ENCODE measurements at places on chromosomes 3 and 15.

DNA sequence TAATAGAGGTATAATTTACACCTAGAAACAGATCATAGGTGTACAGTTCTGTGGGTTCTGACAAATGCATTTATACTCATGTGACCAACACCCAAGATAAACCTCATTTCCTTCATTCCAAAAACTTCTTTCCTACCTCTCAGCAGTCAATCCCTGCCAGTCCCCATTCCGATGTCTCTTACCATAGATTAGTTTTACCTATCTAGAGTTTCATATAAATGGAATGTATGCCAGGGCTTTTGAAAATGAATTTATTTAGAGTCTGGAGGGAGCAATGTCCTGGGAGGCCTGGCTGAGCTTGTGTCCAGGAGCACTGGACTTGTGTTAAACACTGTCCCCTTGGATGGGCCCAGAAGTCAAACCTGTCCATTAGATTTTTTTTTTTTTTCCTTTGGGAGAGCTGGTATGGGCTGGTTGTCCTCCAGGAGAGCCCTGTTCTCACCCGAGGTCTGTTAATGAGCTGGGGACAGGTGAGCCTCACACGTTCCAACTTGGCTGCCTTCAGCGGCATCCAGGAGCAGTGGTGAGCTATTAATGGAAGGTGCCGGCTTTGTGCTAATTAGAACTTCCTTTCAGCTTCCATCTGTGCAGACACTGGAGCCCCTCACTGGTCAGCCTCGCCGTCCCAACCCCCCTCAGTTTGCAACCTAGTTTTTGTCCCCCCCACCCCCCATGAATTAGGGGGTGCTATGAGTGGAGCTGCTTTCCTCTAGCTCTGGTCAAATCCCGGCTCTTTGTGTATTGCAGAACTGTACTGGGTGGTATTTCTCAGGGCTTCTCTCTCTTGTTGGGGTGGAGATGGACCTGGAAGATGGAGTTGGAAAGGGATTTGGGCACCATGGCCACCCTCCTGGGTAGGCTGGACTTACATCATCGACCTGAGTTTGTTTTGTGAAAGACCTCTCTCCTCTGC, 40.7 kb upstream of the POLG start:
- DNase-seq, result no peak

- DNase-seq, result no peak
Measured at GRCh38 chr3:176780766-176781165, 416.5 kb downstream of the TBL1XR1 start.

DNA sequence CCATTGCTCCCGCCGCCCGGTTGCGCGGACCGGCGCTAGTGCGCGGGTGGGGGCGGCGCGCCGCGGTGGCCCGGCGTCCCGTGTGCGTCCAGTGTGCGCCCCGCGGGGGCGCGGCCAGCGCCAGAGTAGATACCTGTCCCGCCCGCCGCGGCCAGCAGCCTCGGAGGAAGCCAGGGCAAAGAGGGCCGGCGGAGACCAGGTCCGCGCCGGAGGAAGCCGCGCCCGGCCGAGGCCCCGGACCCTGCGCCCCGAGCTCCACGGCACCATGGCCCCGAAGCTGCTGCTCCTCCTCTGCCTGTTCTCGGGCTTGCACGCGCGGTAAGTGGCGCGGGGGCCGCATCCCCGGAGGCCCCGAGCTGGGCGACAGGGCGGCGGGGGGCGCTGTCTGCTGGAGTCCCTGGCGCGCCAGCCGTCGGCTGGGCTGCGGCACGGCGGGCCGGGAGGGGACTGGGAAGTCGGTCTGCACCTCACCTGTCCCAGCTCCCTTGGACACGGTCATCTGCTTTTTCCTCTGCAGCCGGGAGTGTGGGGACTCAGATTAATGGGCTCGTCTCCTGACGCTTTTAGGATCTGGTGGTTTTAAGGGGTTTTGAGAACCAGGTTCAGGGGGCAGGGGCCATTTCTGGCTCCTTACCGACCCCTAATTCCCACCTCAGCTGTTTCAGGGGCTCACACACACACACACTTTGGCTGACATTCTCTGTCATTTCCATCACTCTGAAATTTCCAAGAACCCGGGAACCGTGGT, 464 bp downstream of the GABRG3 start:
- no peak for DNase-seq

- DNase-seq, result no peak
Measured at GRCh38 chr3:59764171-59764570, 714.3 kb upstream of the CFAP20DC start.

GRCh38 chr3:123449102-123449996, 459 bp upstream of the ADCY5 start:
- DNase-seq, result no peak

- no peak for DNase-seq
Measured at GRCh38 chr3:63955830-63956545, 43.8 kb upstream of the SCAANT1 start.

- no peak for DNase-seq
Measured at GRCh38 chr3:154034797-154035330, 86.3 kb upstream of the ARHGEF26 start.

DNA sequence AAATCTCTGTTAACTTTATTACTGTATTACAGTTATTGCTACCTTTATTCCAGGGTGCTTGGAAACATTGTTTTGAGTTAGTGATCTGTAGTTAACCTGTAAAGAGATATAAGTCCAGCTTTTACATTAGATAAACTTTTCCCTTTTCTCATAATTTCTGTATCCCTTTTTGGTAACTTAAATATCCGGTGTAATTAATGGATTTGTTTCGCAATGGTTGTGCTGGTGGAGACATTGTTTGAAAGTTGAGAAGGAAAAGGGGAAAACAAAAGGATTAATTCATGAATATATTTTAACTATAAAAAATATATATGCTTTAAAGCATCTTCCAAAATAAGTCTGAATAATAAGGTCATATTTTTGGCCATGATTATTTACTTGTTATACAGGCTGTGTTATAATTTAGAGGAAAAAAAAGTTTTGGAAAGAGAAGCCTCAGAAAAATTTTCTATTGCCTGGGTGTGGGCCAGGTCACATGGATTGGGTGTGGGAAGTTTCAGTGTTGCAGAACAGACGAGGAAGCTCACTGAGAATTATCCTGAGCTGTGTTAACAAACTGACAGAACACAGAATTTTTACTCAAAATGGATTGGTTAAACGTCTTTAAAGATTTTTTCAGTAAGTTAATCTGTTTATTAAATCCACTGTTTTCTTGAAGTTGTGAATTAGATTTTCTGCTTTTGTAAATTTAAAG, 27.7 kb upstream of the IL20RB start:
- DNase-seq, result no peak

GRCh38 chr15:70025413-70026296, 72.1 kb downstream of the TLE3 start:
- no peak for DNase-seq

GRCh38 chr3:111662012-111662411, 66.9 kb upstream of the ZBED2 start:
- DNase-seq, result no peak

GRCh38 chr3:157572559-157573270, 69.5 kb upstream of the VEPH1 start:
- DNase-seq, result no peak

DNA sequence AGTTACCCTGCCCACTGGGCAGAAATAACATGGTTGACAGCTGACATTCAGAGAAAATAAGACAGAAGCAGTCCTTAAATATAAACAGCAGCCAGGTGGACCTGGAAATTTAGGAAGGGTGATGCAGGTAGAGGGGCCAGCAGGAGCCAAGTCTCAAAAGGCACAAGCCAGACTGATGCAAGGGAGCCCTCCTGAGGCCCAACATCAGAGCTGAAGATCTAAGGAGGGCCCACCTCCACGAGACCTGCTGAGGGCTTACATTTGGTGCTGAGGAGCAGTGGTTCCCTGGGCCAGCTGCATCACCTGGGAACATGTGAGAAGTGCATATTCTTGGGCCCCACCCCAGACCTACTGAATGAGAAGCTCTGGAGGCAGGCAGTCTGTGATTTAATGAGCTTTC, 105.5 kb upstream of the TRIM42 start:
- no peak for DNase-seq

- no peak for DNase-seq
Measured at GRCh38 chr3:27560484-27561056, 76.4 kb upstream of the SLC4A7 start.

GRCh38 chr3:33023176-33024136, 72.0 kb downstream of the CCR4 start:
- no peak for DNase-seq

GRCh38 chr3:43629257-43629656, 7.4 kb upstream of the ANO10 start:
- DNase-seq, result no peak

- DNase-seq, result no peak
Measured at GRCh38 chr3:24493746-24494617, 668 bp downstream of the THRB start.

GRCh38 chr15:29867241-29868000, 45.2 kb upstream of the TJP1 start:
- no peak for DNase-seq

- no peak for DNase-seq
Measured at GRCh38 chr3:27290760-27291159, 78.4 kb downstream of the NEK10 start.

GRCh38 chr3:107206141-107206540, 171.1 kb upstream of the CCDC54 start:
- no peak for DNase-seq

- no peak for DNase-seq
Measured at GRCh38 chr3:32146746-32147211, 40.4 kb downstream of the GPD1L start.

GRCh38 chr15:101248274-101248673, 3.6 kb downstream of the CHSY1 start:
- no peak for DNase-seq

- DNase-seq, result no peak
Measured at GRCh38 chr15:87528873-87529272, 727.7 kb downstream of the NTRK3 start.

DNA sequence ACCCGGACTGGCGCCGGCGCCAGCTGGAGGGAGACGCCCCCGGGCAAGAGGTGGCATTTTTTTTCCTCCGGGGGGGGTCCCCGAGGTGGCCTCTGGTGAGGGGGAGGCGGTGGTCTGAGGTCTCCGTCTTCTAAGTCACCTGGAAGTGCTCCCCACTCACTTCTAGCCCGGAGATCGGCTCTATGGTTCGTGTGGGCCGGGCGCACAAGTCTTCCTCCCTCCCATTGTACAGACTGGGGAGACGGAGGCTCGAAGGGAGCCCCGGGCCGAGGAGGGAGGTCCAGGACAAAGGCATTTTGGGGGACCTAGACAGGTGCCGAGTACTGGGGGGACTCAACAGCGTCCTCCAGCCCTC, 4.4 kb downstream of the GATA2 start:
- DNase-seq, result no peak

GRCh38 chr3:123067689-123068600, 1.1 kb downstream of the PDIA5 start:
- DNase-seq, result peak; percentile 2

- no peak for DNase-seq
Measured at GRCh38 chr15:69410248-69410874, 3.8 kb upstream of the KIF23 start.

DNA sequence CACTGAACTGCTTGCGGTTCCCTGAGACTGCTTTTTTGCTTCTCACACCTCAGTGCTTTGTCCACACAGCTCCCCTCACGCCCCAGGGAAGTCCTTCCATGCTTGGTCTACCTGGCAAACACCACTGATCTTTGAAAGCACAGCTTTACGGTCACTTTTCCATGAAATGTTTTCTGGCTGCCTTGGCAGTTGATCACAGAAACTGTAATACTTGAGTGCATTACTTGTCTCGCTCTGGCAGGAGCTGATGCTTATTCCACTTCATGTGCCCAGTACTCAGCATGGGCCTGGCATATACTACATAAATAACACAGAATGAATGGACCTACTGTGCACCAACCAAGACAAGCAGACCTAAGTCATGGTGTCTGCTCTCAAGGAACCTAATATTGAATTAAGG, 121.1 kb downstream of the MEX3B start:
- no peak for DNase-seq

GRCh38 chr15:86061581-86061980, 18.1 kb upstream of the AGBL1 start:
- no peak for DNase-seq

DNA sequence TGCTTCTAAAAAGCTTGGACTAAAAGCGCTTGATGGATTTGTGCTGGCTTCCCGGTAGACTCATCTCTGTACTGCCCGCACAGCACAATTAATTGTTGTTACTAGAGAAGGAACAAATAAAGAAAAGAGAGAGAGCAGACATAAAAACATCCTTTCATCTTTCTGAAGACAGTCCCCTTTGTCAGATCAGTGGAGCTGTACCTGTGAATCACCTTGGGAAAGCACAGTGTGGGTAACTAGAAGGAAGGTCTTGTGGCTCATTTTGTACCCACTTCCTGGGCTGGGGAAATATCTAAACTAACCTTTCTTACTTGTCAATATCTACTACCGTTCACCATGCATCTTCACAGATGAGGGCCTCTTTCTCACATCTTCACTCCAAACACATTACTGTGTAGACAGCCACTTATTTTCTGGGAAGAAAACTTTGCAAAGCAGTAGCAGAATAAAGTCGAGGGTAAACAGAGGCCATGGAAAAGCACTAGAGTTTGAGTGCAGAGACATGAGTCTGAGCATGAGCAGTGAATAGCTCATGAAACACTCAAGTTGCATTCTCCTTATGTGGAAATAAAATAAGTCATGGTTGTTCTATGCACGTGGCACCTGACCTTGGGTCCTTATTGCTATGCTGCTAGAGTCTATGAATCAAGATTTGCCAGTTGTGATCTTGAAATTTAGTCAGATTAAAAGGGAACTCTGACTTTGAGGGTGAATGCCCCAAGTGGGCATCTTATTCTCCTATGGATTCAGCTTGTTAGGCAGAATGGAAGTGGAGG, 169.3 kb downstream of the LPP start:
- peak; percentile 29 for DNase-seq

DNA sequence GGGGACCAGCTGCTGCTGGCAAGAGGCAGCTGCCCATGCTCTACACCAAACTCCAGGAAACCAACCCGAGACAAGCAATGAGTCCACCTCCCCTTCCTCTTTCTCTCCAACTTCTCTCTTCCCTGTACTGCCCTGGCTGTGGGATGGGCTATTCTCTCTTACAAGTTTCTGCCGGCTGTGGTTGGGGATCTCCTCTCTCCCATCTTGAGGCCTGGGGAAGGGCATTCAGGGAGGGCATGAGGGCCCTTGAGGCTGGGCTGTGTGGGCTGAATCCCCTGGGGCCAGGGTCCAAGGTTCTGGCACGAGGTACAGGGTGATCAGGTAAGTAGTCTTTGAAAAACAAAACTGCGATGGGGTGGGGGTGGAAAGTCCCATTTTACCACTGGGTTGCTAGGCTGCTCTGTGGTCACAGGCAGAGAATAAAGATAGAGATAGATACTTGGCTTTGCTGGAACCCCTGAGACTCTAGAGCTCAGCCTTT, 32.3 kb upstream of the CTSH start:
- DNase-seq, result no peak

DNA sequence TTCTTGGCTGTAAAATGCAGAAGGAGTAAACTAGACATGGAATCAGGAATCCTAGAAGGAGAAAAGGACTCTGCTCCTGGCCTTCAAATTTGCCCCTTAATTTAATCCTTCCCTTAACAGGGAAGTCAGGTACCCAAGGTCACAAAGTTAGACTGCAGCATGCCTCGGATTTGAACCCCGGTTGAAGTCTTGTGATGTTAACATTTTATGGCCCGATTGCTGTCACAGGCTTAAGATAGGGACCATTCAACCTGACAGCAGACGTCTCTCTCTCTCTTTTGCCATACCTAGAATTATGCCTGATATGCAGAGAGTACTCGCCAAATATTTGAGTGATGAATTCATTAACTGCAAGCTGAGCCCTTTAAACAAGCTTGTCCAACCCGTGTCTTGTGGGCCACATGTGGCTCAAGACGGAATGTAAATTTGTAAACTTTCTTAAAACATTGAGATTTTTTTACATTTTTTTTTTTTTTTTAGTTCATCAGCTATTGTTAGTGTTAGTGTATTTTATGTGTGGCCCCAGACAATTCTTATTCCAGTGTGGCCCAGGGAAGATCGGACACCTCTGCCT, 217.2 kb downstream of the THSD4 start:
- no peak for DNase-seq

- no peak for DNase-seq
Measured at GRCh38 chr3:177056927-177057326, 140.4 kb downstream of the TBL1XR1 start.

All from stimulated activated CD4-positive, alpha-beta T cell treated with anti-CD3 and anti-CD28 coated beads, Interleukin-15, amount 100 ng/mL, for 48 hours (primary cell).